ENCODE measurements at places on chromosomes 2 and 18. TPM values are rescaled to one million over a fixed set of nuclear protein-coding genes. Genes with fewer than 3 reads are reported as not detected.

The TTR gene
- 0.19 TPM for polyA plus RNA-seq

The RNF144A gene
- 17.3 TPM for polyA plus RNA-seq

The BCL2 gene
- 1.2 TPM for polyA plus RNA-seq

GRCh38 chr2:157172866-157173578 is 84.5 kb upstream of the GALNT5 start:
- no peaks in the 10 kb centered on the region for H3K36me3 ChIP-seq
- H3K4me1 ChIP-seq = no peaks in the 10 kb centered on the region
- no peak for DNase-seq
- peak overlapping the region; percentile 98 for H3K27ac ChIP-seq

DNA sequence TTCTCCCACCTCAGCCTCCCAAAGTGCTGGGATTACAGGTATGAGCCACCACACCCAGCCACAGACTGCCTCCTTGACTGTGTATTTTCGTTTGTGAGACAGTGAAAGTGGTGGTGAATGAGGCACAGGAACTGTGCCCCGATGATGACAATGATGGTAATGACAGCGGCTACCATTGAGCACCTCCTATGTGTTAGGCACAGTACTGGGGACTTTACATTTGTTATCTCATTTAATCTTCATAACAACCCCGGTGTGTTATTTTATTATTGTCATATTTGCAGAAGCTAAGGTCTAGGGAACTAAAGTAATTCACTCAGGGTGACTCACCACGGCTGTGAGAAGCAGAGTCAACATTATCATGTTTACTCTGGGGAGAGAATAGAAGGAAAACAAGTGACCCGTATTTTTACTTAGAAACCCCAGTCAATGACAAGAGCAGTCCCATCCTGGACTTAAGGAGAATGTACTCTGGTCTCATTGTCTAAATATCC is 77.6 kb upstream of the ALPP start:
- H3K4me3 ChIP-seq = no peak overlapping the region
- H3K27ac ChIP-seq = no peak overlapping the region
- DNase-seq = no peak
- H3K4me1 ChIP-seq = no peaks in the 10 kb centered on the region
- peaks cover 9% of the 10 kb centered on the region for H3K36me3 ChIP-seq
